ENCODE measurements at places on chromosomes 2 and 18.

- DNase-seq: no peak
Measured at GRCh38 chr2:167127135-167127534, 238.9 kb downstream of the XIRP2 start.

GRCh38 chr2:225566798-225567197, 167.3 kb downstream of the NYAP2 start:
- no peak for DNase-seq

- no peak for DNase-seq
Measured at GRCh38 chr18:48310353-48310752, 98.8 kb downstream of the ZBTB7C start.

- no peak for DNase-seq
Measured at GRCh38 chr2:204331988-204332387, 213.3 kb upstream of the PARD3B start.

DNA sequence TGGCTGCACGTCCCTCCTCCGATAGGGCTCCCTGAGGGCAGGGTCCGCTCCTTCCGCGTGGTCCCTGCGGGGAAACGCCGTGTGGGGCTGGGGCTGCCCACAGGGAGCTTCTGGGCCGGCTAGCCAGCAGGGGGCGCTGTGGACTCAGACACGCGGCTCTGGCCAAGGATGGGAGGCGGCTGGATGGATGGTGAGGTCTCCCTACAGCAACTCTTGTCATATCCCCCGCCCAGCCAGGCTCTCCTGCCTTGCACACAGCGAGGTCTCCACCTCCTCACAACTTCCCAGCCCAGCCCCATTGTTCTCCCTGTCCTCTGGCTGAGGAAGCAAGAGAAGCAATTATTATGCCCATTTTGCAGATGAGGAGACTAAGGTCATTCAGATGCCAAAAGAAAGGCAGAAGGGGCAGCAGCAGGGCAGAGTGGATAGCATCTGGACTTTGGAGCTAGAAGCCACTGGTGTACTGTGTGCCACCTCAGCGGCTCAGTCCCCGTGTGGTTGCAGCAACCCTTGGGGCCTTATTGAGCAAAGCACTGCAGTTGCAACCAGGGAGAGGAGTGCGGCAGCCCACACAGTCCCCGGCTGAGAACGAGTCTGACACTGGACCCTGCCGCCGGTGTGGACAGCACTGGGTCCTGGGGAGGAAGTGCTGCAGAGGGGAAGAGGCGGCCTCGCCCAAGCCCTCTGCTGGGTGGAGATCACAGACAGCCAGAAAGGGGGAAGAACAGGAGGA, 99.0 kb downstream of the ZFP36L2 start:
- DNase-seq: peak; percentile 91

GRCh38 chr2:233115741-233116140, 55.6 kb downstream of the INPP5D start:
- DNase-seq: no peak

GRCh38 chr2:235765181-235765820, 271.5 kb downstream of the AGAP1 start:
- no peak for DNase-seq

DNA sequence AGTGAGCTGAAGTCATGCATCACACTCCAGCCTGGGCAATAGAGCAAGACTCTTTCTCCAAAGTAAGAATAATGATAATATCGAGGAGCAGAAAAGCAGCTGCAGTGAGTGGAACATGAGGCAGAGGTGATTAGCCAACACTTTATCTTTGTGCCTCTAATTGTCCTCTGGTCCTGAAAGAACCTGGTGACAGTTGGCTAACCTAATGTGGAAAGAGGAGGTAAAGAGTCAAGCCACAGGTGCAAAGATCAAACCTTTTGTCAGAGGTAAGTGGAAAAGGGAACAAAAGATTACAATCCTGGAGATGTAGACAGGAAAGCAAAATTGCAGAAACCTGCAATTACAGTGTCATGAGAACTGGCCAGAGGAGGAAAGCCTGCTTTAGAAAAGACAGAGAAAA, 53.5 kb upstream of the LCLAT1 start:
- DNase-seq: no peak

DNA sequence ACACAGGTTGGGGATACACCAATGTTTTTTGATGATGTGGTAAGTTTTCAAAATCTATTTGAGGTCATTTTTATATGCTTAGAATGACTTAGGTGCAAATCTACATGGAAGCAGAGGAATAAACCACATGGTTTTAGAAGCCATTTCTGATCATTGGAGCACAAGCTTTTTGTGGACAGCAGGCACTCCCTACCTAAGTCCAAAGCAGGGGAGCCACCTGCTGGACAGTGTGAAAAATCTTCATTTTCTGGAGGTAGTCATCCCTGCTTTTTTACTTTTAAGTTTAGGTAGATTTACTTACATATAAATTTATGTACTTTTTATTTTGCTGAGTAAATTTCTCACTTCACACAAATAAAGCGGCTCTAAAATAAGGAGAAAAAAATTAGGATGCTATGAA, 323.2 kb downstream of the PLCL1 start:
- peak; percentile 38 for DNase-seq

Measured in activated CD4-positive, alpha-beta T cell treated with anti-CD3 and anti-CD28 coated beads, Interleukin-2, amount 50 U/mL, for 4 hours (primary cell).